Immature natural killer cell (primary cell): ENCODE measurements at places on chromosomes 6 and 20.

GRCh38 chr6:167746975-167747374 is 79.7 kb upstream of the AFDN start:
- no peak for DNase-seq

- DNase-seq = no peak
These were observed 219.9 kb upstream of the SSTR4 start for GRCh38 chr20:22815206-22815551.

DNA sequence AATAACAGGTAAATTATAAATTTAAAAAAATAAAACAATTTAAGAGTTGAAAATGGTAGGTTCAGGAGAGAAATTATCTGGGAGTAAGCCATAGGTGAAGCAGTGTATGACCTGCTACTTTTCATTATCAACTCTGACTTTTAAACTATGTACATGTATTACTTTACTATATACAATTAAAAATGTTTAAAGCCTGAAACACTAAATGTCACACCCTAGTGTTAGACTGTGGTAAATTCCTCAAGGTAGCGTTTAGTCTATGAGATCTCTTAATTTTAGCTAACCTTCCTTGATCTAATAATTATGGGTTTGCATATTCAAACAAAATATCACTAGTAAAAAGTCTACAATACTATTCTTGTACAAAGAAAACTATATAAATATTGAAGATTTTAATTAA is 22.3 kb upstream of the TBC1D32 start:
- DNase-seq = no peak

GRCh38 chr6:148166339-148166968 is 176.2 kb upstream of the SASH1 start:
- no peak for DNase-seq

- DNase-seq = no peak
These were observed 35.2 kb downstream of the GPX6 start for GRCh38 chr6:28480253-28480932.
